ENCODE measurements at places on chromosomes 4 and X.
A peak's percentile ranks its signal among the peaks of the same experiment; 100 is the strongest.

DNA sequence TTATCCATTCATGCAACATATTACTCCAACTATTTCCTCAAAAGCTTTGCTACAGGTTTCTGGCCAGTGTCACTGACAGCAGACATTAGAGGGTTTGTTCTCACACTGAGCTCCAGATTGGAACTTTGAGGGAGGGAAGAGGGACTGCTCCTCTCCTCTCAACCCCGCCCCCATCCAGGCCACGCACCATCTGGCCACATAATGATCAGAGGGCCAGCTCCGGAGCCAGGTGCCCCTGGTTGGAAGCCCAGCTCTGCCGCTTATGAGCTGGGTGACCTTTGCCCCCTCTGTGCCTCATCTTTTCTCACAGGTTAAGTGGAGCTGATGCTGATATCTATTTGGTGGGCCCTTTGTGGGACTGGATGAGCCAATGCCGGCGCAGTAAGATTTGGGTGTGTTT lies 55.8 kb downstream of the C4orf50 start:
- no peak for DNase-seq

GRCh38 chrX:16807548-16807947 lies 21.3 kb downstream of the TXLNG start:
- no peak for DNase-seq

- DNase-seq: no peak
These were observed 95.1 kb upstream of the STIM2 start for GRCh38 chr4:26765515-26765914.

GRCh38 chr4:33626221-33626620 lies 2618.1 kb downstream of the ARAP2 start:
- no peak for DNase-seq

DNA sequence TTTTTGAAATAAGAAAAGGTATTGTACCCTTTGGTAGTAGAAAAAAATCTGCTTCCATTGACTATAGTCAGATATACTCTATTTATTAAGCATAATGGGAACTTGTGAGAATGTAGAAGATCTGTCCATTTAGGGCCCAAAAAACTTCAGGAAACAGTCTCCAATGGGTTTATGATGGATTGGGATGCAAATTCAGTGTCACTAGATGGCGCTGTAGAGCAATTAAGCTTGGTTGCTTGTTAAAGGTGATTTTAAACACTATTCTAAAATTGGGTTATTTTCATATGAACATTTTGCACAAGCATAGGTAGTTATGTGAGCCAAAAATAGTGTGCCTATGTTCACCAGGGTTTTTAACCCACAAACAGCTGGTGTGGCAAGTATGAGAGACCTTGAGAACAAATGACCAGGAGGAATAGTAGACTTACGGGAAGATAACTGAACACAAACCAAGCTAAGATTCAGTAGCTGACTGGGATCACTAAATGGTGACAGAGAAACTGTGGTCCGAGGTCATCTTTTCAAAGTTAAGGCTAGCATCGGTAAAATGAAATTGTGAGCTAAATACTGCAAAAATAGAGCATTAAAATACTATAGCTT lies 80.3 kb upstream of the LSM6 start:
- no peak for DNase-seq

DNA sequence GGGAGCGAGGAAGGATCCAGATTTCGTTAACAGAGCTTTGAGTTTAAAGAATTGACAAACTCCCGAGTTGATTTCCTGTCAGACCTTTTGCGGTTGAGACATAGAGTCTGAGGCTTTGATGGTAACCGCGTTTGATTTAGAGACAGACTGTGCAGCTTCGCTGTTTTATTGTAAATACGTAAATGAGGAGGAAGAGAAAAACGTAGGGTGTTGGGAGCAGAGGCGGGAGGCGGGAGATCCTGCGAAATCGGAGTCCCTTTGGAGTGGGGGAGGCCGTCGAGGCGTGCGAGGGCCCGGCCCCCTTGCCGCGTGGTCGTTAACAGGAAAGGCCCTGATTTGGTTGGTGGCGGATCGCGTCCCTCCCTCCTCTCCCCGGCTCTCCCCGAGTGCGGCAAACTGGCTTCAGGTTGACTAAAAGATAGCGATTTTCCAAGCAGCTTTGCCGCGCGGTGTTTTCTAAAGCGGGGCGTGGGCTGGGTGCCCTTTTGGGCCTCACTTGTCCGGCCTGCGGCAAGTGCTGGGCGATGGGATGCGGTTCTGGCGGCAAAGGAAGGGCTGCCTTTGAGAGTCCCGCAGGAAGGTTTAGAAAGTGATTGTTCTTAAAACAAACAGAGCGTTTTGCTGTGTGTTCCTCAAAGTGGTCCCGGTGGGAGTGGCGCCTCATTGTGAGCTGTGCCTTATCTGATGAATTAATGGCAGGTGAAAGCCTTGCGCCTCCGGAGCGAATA lies 857 bp downstream of the SCML1 start:
- DNase-seq: peak; percentile 37

DNA sequence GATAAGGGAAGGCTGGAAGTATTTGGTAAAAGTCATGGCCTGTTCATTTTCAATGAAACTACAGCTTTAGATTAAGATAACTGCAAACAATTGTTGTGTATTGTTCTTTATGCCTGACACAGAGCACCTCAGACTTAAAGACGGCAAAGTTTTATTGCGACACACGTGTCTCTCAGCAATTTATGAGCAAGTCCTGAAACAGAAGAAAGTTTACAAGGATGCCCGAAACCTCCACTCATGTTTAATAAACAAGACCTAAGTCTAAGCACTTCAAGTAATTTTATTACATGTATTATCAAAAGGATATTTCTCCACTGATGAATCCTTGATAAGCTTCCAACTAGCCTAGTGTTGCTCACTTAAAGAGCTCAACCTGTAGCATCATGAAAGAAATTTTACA lies 51.0 kb downstream of the DHX15 start:
- no peak for DNase-seq

- no peak for DNase-seq
These were observed 10.5 kb downstream of the PPAT start for GRCh38 chr4:56424697-56425514.

DNA sequence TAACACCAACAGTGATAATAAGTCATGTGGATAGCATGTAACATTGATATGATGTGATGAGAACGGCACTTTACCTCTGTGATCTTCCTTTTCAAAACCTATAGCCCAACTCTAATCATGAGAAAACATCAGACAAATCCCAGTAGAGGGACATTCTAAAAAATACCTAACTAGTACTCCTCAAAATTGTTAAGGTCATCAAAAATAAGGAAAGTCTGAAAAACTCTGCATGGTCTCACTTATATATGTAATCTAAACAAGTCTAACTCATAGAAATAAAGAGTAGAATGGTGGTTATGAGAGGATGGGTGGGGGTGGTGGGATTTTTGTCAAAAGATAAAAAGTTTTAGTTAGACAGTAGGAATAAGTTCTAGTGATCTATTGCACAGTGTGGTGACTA lies 243.9 kb upstream of the GRIA3 start:
- no peak for DNase-seq

- no peak for DNase-seq
These were observed 2.9 kb upstream of the TEX13B start for GRCh38 chrX:107985033-107985432.

- DNase-seq: peak; percentile 1
These were observed 126.5 kb downstream of the QDPR start for GRCh38 chr4:17385403-17385802.

- no peak for DNase-seq
These were observed 74.5 kb downstream of the RFC1 start for GRCh38 chr4:39291686-39292085.

DNA sequence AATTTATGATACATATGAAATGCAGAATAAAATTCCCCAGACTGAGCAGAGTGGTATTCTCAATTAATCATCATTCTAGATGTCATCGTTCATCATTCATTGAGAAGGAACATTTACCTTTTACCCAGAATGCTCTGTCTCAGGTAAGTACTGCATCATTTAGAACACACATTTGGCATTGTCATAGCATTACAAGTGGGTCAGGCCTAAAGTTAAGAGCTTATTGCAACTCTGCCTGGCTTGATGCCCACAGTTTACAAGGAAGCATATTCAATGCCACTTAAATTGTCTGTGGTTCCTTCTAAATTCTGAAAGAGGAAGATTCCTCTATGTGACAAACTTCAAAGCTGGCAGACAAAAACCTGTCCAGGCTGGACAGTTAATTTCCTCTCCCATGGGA lies 87.3 kb downstream of the CAMK2D start:
- no peak for DNase-seq

GRCh38 chrX:1351981-1352714 lies 15.6 kb downstream of the IL3RA start:
- DNase-seq: no peak

DNA sequence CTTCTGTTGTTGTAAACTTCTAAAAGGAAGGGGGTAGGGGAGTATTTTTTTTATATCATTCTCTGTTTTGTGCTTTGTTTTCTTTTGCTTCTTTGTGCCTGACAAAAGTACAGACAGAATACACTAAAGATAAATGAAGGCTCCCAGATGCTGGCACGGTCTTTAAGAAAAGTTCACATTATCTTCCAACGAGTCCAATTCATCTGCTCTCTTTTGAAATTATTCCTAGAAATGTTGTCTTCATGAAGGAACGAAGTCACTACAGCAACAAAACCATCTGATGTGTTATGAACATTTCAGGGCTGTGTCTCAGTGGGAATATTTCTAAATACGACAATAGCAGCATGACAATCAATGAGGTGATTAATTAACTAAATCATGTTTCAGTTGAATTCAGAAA lies 813.8 kb upstream of the HTR2C start:
- DNase-seq: no peak

DNA sequence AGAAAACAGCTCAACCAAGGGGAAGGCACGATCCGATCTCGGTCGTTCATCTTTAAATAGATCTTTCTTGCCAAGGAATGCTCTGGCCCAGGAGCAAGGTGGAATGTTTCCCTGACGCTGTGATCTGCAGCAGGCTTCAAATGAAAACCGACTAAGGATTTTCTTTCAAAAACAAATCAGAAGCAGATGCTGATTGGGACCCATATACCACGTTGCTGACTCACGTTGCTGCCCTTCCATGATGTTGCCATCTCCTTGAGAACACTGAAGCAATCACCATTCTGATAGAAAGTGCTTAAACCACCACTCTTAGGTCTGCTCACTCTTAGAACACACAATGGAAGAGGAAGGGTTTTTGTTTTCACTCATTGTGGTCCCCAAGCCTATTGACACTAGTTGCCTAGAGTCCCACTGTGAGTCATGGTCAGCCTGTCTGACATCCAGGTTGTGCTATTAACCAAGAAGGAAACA lies 26.1 kb downstream of the LAMTOR3 start:
- no peak for DNase-seq

DNA sequence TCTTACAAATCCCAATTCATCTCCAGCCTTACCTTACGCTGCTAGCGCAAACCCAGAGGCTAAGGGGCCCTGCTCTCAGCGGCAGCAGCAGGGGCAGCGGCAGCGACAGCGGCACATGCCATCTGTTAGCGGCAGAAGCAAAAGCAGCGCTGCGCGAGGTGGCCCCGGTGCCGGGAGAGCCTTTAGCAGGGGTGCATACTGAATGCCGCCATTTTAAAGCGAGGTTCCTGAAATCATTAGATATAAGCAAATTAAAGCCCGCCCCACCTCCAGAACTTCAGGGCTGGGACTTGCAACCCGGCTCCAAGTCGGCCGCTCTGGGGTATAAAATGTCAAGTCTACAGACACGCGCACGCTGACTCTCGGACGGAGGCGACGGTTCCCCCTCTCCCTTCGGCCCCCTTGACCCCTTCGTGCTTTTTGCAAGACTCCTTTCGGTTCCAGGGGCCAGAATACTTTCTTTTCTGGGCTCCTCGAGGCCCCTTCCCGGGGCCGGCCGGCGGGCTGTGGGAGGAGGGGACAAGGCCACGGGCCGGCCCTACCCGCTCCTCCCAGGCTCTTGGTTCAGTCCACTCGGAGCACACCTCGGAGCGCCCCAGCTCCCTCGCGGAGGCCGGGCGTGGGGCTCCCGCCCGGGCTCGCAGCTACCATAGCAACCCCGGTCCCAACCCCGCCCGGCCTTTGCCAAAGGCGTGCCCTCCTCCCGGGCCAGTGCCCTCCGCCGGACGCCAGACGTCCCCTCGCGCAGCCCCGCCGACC lies at the start of gene MBNL3:
Gene MBNL3, minus strand, starts transcription at position 220 of the 759 bp plus-strand sequence. CDS start 49,427 bp downstream, outside the sequence.
- peak; percentile 81 for DNase-seq

GRCh38 chr4:139137763-139138162 lies 39.3 kb downstream of the ELF2 start:
- DNase-seq: no peak

DNA sequence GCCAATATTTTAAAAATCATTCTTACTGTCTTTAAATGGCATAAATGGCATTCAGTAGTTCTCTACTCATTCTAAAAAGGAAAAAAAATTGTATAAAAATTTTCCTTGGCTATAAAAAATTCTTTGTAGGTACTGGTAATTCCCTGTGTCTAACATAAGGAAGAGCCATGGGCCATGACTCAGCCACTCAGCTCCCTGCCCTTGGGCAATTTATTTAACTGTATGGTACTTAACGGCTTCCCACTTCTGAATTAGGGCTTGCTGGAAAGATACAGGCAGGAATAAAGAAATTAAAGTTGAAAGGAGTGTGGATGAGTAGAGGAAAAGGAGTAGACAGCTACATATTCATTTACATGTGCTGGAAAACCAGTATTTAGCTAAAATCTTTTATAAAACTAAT lies 30.6 kb downstream of the ABHD18 start:
- no peak for DNase-seq

DNA sequence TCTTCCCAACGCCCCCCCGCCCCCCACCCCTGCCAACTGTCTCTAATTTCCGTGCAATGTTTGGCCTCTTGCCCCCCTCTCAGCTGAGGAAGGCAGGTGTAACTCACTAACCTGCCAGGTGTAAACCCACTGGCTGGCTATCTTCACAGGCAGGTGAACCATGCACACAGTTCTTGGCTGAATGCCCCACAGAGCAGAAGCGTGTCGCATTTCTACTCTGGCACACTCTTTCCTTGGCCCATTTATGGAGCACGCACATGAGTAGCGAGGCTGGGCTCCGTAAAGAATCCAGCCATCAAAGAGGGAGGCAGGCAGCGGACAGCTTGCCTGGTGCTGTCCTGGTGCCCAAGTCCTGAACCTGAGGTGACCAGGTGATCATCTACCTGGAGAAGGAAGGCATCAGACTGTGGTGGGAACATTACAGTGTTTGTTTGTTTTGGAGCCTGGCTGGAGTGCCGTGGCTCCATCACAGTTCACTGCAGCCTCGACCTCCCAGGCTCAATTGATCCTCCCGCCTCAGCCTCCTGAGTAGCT lies 39.2 kb upstream of the CRMP1 start:
- DNase-seq: no peak
